ENCODE measurements at places on chromosomes 13 and 19.

DNA sequence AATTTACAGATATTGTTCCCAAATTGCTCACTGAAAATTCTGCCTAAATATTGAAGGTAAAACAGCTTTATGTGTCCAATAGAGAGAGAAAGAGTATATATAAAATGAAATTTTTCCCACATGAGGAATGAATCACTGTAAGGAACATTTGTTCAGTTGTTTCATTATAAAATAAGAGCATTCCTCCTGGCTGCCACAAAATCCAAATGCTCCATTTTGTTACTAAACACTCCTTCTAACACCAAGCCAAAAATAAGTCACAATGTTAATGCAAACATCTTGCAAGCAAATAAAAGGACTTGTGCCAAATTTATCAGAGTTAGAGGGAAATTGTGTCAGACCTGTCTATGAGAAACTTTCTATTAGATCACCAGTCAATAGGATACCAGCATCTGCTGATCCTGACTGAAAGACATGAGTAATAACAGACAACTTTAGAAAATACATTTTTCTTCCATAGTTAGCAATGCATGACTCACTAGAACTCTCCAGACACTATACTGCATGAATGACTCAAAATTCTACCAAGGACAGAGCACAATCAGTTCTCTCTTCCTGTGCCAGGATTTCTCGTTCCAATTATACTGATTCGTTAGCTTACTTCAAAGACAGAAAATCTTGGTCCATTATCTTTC, 83.5 kb upstream of the FNDC3A start:
- no peak for DNase-seq

- no peak for DNase-seq
Measured at GRCh38 chr19:1616875-1617274, 11.6 kb upstream of the UQCR11 start.

DNA sequence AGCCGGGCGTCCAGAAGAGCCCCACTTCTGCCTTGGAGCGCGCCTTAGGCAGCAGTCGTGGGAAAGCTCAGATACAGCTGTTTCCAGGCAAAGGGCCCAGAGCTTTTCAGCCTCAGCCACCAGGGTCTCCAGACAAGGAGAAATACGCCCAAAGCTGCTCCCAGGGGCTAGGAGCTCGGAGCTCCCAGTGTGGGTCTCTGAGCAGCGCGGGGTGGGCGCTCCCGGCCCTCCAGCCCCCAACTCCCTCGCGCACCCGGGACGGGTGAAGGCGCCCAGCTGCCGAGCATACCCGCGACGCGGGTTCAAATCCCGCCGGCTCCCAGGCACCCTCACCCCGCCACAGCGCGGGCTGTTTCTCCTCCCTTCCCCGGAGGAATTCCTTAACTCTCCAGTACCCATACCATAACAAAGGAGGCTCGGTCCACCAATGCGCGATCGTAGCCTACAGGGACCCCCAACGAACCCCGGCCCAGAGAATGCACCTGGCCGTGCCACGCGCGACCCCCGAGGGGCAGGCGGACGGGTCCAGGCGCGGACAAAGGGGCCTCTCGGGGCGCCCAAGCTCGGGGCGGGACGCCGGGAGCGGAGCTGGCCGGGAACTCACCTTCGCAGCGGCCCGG, 507 bp downstream of the COL4A1 start:
- no peak for DNase-seq

DNA sequence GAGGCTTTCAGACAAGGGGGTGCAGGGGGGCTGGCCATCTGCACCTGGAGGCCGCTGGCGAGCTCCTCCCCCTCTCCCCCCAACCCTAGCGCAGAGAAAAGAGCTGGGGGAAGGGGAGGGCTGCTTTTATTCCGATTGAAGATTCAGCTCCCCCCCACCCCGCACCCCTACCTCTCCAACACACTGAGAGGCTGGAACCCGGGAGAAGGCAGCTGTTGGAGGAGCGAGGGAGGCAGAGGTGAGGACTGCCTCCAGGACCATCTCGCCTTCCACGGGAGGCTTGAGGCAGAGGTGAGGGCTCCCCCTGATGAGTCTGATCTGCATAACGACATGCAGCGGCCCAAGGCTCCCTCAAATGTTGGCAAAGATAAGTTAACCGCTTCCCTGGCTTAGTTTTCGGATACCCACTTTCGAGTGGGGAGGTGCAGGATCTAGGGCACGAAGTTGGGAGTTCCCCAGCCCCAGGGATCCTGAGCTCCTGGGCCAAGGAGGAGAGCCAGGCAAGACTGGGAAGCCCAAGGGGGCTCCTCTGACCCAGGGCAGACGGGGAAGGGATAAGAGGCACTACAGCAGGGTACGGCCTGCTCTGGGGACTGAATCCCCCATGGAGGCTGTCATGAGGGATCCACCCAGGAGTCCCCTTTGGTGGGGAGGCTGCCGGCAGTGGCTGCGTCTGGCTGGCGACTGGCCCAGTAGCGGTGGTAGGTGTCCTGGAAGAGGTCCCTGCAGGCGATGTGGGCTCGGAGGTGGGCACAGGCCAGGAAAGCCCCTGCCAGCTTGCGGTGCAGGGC, 1.2 kb upstream of the NUMBL start:
- DNase-seq, result no peak

- no peak for DNase-seq
Measured at GRCh38 chr19:33628921-33629825, 7.4 kb downstream of the CHST8 start.

DNA sequence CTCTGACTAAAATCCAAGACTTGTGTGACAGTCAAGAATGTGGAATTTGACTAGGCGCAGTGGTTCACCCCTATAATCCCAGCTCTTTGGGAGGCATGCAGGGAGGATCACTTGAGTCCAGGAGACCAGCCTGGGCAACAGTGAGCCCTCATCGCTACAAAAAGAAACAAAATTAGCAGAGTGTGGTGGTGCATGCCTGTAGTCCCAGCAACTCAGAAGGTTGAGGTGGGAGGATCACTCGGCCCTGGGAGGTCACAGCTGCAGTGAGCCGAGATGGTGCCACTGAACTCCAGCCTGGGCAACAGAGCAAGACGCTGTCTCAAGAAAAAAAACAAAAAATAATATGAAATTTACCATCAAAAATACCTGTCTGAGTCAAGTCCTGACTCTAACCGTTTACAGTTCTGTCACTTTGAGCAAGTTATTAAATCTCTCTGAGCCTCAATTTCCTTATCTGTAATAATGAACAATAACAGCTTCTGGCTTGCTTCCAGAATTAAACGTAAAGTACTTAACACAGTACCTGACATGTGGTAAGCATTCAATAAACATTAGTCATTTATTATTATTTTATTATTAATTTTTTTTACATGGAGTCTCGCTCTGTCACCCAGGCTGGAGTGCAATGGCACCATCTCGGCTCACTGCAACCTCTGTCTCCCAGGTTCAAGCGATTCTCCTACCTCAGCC, 204.6 kb upstream of the TSC22D1 start:
- no peak for DNase-seq

DNA sequence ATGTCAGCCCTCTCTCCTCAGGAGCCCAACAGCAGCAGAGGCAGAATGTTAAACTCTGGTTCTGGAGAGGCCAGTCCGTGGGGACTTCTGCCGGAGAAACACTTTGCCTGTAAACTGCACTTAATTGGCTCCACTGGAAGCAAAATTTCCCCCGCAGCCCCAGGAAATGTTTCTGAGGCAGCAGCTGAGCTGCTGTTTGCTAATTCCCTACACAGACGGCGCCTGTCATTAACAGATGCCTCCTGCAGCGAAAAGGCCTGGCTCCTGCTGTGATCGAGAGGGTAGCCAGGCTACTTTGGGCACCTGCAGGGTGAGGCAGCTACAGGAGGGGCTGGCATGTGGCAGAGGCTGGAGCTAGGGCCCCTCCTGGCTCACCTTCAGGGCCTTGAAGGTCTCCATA, 5.2 kb upstream of the TM6SF2 start:
- no peak for DNase-seq

- DNase-seq, result peak; percentile 89
Measured at GRCh38 chr19:14405758-14406644, 13.1 kb downstream of the DDX39A start.

- DNase-seq, result no peak
Measured at GRCh38 chr13:99792079-99792921, 179.3 kb downstream of the ZIC5 start.

GRCh38 chr13:36006347-36006746, 124.8 kb downstream of the DCLK1 start:
- no peak for DNase-seq

Data from stimulated activated CD4-positive, alpha-beta T cell treated with anti-CD3 and anti-CD28 coated beads, Interleukin-1b, Interleukin-23, amount 100 ng/mL, for 1 hour (primary cell).